AG04450 (cell line): ENCODE measurements at places on chromosomes 3 and 15.

DNA sequence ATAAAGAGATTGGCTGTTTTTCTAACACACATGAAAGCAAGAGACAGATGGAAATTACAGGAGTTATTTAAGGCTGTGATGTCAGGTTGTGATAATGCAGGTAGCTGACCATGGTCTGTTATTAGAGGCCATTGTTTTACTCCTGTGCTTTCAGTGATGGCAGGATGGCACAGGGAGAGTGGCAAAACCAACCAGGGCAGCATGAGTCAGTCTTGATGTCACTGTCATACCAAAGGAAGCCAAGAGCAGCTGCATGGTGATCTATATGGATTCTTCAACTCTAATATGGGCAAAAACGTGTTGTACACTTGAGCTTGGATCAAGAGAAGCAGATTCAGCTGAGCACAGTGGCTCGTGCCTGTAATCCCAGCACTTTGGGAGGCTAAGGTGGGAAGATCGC lies 91.8 kb upstream of the LMOD3 start:
- DNase-seq: no peak

DNA sequence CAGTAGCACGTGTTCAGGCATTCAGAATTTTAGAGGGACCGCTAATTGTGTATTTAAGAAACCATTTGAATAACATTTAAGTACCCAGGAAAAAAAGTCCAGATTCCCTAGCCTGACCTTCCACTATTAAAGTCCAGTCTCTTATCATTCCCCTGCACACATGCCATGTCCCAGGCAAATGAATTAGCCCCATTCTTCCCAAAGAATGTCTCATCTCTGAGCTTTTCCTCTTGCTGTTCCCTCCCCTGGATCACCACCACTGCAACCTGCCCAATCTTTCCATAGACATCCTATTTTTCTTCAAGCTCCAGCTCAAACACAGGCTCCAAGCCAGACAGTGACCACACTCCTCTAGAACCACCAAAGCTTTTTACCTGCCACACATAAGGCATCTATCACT lies 25.9 kb downstream of the PLD1 start:
- DNase-seq: no peak

DNA sequence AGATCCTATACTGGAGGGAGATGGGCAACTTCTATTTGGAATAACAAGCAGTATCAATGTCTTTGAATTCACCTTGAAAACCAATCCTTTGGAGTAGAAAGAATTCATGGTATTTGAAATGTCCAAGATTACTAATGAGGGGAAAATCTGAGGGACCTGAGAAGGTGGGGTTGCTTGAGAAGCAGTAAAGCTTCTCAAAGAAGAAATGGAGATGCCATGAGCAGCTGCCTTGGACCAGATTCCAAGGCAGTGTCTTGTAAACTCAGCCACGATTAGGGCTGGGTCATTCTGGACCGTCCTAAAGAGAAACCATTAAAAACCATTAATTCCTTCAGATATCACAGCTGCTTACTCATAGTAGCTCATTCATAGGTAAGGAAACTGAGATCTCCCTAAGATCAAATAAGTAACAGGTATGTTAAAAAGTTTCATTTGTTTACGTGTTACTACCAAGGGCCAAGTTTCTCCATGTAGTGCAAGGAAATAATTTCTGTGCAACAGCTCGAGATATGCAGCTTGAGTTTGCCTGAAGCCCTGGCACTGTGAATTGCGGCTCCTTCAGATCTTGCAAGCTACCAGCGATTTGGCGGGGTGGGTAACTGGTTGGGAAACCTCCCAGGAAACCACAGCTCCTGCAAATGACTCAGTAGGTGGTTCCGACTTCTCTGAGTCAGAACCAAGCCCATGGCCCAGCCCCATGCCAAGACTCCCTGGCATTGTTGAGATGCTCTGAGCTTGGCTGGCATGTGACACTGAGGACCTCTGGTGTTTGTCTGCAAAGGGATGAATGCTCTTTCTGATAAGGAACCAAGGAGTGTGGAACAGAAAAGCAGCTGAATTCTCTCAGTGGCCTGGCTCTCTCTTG lies 296.8 kb downstream of the RORA start:
- no peak for DNase-seq

GRCh38 chr3:179116816-179117215 lies 31.3 kb upstream of the PIK3CA start:
- DNase-seq: no peak

DNA sequence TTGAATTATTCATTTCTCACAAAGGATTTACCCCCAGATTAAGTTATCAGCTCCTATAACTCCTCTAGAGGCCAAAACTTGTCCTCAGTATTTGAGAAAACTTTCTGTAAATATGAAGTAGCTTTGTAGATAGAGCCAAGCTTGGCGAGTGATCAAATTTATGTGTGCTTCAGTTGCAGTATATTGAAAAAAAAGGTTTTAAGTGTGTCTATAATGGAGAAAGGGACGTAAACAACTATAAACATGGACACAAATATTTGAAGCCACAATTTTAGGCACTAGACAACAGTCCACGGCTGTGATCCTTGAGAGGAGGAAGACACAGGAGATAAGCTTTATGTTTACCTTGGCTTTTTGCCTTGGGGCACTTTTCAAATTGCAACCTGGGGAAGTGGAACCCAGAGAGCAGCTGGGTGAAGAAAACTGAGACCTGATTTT lies 118.7 kb downstream of the THRB start:
- no peak for DNase-seq

DNA sequence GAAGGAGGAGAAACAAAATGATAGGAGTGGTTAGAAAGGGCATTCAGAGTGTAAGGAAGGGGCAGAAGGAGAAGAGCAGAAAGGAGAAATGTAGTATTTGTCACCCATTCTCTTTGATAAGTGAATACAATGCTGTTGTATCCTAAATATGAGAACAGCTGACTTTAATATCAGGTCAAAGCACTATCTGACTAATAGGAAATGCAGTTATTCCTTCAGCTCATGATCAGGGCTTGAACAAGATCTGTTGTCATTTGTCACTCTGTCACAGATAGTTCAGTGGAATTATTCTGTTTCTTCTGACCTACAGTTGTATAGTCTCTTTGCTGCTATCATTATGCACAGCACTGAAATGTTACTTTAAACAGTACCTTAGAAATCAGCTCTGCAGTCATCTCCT lies 149.4 kb downstream of the FRMD5 start:
- no peak for DNase-seq

DNA sequence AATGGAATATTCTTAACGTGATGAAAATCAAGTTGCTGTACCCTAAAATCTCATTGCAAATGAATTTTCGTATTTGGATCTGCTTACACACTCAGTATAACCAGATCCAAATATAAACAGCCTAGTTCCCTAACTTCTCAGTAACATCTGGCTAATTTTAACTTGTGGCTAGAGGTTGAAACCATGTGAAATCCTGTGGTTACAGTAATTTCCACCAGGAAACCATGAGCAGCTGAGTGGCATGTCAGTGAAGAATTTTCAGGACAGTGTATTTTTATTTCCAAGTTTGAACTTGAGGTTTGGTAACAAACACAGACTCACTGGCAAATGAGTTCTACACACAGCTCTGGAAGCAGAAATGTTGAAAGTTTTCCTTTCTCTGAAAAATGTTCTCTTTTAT lies 754.1 kb downstream of the NR2F2 start:
- no peak for DNase-seq
